Smooth muscle cell of trachea (primary cell): ENCODE measurements at places on chromosomes 6 and 20. TPM values are rescaled to one million over a fixed set of nuclear protein-coding genes. Genes with fewer than 3 reads are reported as not detected.

Gene LRRC73
- 0.15 and 0.50 TPM in 2 replicates for total RNA-seq

Gene ZC2HC1B
- not detected in 2 replicates for total RNA-seq

Gene PAK5
- total RNA-seq, result under 0.01 TPM in 1 of 2 replicates, not detected in the other

Gene TP53TG5
- total RNA-seq, result 0.50 TPM in 1 of 2 replicates, not detected in the other

Gene ID4
- total RNA-seq, result 3.6 and 3.8 TPM in 2 replicates
